H1 (cell line): ENCODE measurements at places on chromosomes 5 and 9. TPM values are rescaled to one million over a fixed set of nuclear protein-coding genes. Genes with fewer than 3 reads are reported as not detected.

VDAC1 gene
- 285 and 301 TPM in 2 replicates for total RNA-seq

ZNF169 gene
- 5.2 and 7.0 TPM in 2 replicates for total RNA-seq

F2RL2 gene
- total RNA-seq: 0.07 and 0.10 TPM in 2 replicates

PLPP6 gene
- total RNA-seq: 12.0 and 13.3 TPM in 2 replicates

AGXT2 gene
- not detected in 2 replicates for total RNA-seq

PNPLA7 gene
- 0.47 and 0.57 TPM in 2 replicates for total RNA-seq

SLC1A3 gene
- total RNA-seq: 30.6 and 35.3 TPM in 2 replicates

CCNI2 gene
- 1.4 TPM in 2 replicates for total RNA-seq

PSAT1 gene
- 317 and 341 TPM in 2 replicates for total RNA-seq

SPTAN1 gene
- total RNA-seq: 209 and 216 TPM in 2 replicates

DDX46 gene
- 100.0 and 110 TPM in 2 replicates for total RNA-seq

CKMT2 gene
- 1.2 and 2.4 TPM in 2 replicates for total RNA-seq

ENTPD2 gene
- total RNA-seq: 3.2 and 3.8 TPM in 2 replicates

INSYN2B gene
- total RNA-seq: not detected in 2 replicates

- no peaks in the 10 kb centered on the region for H3K27me3 ChIP-seq
- no peak overlapping the region for H3K4me3 ChIP-seq
- no peak overlapping the region for H3K27ac ChIP-seq
- H3K4me1 ChIP-seq: no peaks in the 10 kb centered on the region
- H3K36me3 ChIP-seq: no peaks in the 10 kb centered on the region
Observed at GRCh38 chr9:98465799-98466198, 210.3 kb upstream of the TBC1D2 start.

- no peak for DNase-seq
- H3K4me3 ChIP-seq: no peak overlapping the region
- H3K4me1 ChIP-seq: no peaks in the 10 kb centered on the region
- H3K27ac ChIP-seq: no peak overlapping the region
- no peaks in the 10 kb centered on the region for H3K36me3 ChIP-seq
- H3K27me3 ChIP-seq: no peaks in the 10 kb centered on the region
Observed at GRCh38 chr9:113822315-113822714, 53.8 kb upstream of the ZNF618 start.

- no peak for DNase-seq
- no peak overlapping the region for H3K27ac ChIP-seq
- H3K4me3 ChIP-seq: no peak overlapping the region
- H3K27me3 ChIP-seq: no peaks in the 10 kb centered on the region
- no peaks in the 10 kb centered on the region for H3K4me1 ChIP-seq
Observed at GRCh38 chr9:138077898-138078540, 200.4 kb downstream of the CACNA1B start.

- H3K4me3 ChIP-seq: no peak overlapping the region
- H3K27ac ChIP-seq: no peak overlapping the region
- H3K36me3 ChIP-seq: no peaks in the 10 kb centered on the region; the same call in 1 of the 2 replicates
- no peak for DNase-seq
- H3K4me1 ChIP-seq: no peaks in the 10 kb centered on the region
Observed at GRCh38 chr5:62533597-62533996, 45.0 kb upstream of the LRRC70 start.

- no peak for DNase-seq
- H3K4me1 ChIP-seq: no peaks in the 10 kb centered on the region
- peaks cover 21% of the 10 kb centered on the region for H3K27me3 ChIP-seq
- H3K4me3 ChIP-seq: no peak overlapping the region
- no peak overlapping the region for H3K27ac ChIP-seq
- H3K36me3 ChIP-seq: no peaks in the 10 kb centered on the region
Observed at GRCh38 chr5:132296412-132297016, 2.3 kb downstream of the SLC22A4 start.

- no peak overlapping the region for H3K4me3 ChIP-seq
- H3K27me3 ChIP-seq: no peaks in the 10 kb centered on the region
- no peaks in the 10 kb centered on the region for H3K36me3 ChIP-seq
Observed at GRCh38 chr9:82940376-82940775, 122.6 kb downstream of the RASEF start.

DNA sequence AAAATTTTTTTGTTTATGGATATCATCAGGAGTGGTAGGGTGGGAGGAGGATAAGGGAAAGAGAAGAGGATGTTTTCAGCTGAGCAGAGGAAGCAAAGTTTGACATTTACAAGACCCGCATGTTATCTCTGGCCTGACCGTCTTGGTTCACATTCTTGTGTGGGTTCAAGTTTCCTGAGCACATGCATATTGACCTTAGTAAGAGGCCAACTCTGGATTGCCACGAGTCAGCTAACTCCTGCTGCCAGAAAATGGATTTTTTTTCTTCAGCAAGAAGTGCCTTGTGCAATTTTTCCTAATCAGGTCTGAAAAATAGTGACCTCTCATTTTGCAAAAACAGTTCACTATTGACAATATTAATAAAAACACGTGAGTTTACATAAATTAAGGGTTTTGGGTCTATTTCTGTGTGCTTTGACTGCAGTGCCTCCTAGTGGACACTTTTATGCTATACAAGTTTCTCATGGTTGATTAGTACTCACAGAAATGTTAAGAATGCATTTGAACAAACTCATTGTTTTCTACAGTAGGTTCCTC is 27.1 kb upstream of the BASP1 start:
- DNase-seq: no peak
- H3K4me1 ChIP-seq: peaks cover 4% of the 10 kb centered on the region; the same call in 1 of the 2 replicates
- no peaks in the 10 kb centered on the region for H3K27me3 ChIP-seq
- no peak overlapping the region for H3K4me3 ChIP-seq
- H3K27ac ChIP-seq: no peak overlapping the region

- no peak for DNase-seq
- no peak overlapping the region for H3K27ac ChIP-seq
- no peaks in the 10 kb centered on the region for H3K36me3 ChIP-seq
- H3K4me1 ChIP-seq: no peaks in the 10 kb centered on the region
- H3K4me3 ChIP-seq: no peak overlapping the region
Observed at GRCh38 chr9:134666208-134666607, 24.6 kb downstream of the COL5A1 start.

GRCh38 chr5:136032564-136032963 is 3.8 kb downstream of the TGFBI start:
- H3K27ac ChIP-seq: no peak overlapping the region
- no peaks in the 10 kb centered on the region for H3K36me3 ChIP-seq
- no peak for DNase-seq
- no peak overlapping the region for H3K4me3 ChIP-seq
- peaks cover 8% of the 10 kb centered on the region for H3K27me3 ChIP-seq

DNA sequence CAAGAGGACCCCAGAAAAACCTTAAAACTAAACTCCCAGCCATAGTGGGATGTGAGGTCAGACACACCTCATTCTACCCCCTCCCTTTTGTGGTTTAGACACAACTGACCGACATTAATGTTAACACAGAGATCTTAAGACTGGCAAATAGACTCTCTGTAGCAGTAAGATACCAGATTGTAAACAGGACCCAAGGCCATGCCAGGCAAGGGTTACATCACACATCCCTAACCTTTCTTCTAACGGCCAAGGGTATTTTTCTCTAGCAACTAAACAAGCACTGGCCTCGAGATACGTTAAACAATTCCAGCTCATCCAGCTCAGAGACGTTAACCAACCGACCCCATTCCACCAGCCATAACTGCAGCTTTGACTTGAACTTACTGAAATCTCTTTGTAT is 38.8 kb downstream of the NSUN2 start:
- peaks cover 13% of the 10 kb centered on the region for H3K36me3 ChIP-seq
- no peak overlapping the region for H3K4me3 ChIP-seq
- H3K27ac ChIP-seq: no peak overlapping the region

DNA sequence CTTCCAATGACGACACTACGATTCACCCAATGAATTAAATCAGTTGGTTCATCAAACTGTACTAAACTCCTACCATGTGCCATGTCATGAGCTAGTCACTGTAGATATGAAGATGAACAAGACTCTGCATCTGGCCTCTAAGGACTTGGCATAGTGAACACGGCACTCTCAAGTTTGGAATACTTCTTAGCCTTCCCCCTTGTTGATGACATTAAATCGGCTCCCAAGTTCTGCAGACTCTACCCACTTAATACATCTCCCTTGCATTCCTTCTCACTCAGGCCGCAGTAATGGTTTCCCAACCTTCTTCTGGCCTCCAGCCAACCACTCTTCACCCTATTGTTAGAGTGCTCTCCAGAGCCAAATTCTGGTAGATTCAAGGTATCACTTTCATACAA is 184.7 kb downstream of the MAPKAP1 start:
- peaks cover 13% of the 10 kb centered on the region for H3K4me1 ChIP-seq
- no peaks in the 10 kb centered on the region for H3K36me3 ChIP-seq
- no peak overlapping the region for H3K27ac ChIP-seq
- DNase-seq: no peak
- no peaks in the 10 kb centered on the region for H3K27me3 ChIP-seq
- H3K4me3 ChIP-seq: no peak overlapping the region

DNA sequence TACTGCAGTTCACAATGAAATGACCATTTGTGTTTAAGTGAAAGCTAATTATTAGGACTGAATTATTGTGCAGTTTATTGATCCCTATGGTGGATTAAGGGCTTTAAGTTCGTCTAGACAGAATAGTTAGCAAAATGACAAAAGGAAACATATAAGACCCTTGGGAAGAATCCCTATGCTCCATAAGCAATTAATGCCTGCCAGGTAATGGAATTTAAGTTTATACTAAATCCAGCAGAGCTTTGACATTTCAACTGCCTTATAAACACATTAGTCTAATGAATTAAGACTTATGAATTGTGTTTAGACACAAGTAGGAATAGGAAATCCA is 640.0 kb upstream of the ARRDC3 start:
- H3K27ac ChIP-seq: no peak overlapping the region
- no peaks in the 10 kb centered on the region for H3K36me3 ChIP-seq
- H3K4me3 ChIP-seq: no peak overlapping the region

DNA sequence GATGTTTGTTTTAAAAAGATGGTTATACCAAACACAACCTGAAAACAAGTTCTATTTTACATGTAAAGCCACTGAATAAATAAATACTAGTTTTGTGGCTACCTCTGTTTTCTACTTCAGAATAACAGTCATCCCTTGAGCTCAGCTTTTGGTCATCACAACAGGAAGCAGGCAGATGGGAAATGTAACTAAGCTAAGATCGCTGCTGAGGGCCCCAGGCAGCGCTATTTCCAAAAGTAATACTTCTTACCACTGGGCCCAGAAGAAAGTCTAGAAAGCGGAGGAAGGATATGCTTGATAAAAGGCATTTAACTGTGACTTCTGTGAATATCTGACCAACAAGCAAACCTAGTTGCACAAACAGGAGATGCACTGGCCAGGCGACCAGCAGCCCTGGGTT is 61.4 kb downstream of the SERINC5 start:
- no peaks in the 10 kb centered on the region for H3K36me3 ChIP-seq
- H3K4me1 ChIP-seq: peaks cover 31% of the 10 kb centered on the region
- H3K27ac ChIP-seq: no peak overlapping the region
- no peak overlapping the region for H3K4me3 ChIP-seq

- no peaks in the 10 kb centered on the region for H3K4me1 ChIP-seq
- DNase-seq: no peak
- H3K36me3 ChIP-seq: no peaks in the 10 kb centered on the region
- no peaks in the 10 kb centered on the region for H3K27me3 ChIP-seq
- no peak overlapping the region for H3K27ac ChIP-seq
Observed at GRCh38 chr5:38317868-38318267, 59.5 kb downstream of the EGFLAM start.

DNA sequence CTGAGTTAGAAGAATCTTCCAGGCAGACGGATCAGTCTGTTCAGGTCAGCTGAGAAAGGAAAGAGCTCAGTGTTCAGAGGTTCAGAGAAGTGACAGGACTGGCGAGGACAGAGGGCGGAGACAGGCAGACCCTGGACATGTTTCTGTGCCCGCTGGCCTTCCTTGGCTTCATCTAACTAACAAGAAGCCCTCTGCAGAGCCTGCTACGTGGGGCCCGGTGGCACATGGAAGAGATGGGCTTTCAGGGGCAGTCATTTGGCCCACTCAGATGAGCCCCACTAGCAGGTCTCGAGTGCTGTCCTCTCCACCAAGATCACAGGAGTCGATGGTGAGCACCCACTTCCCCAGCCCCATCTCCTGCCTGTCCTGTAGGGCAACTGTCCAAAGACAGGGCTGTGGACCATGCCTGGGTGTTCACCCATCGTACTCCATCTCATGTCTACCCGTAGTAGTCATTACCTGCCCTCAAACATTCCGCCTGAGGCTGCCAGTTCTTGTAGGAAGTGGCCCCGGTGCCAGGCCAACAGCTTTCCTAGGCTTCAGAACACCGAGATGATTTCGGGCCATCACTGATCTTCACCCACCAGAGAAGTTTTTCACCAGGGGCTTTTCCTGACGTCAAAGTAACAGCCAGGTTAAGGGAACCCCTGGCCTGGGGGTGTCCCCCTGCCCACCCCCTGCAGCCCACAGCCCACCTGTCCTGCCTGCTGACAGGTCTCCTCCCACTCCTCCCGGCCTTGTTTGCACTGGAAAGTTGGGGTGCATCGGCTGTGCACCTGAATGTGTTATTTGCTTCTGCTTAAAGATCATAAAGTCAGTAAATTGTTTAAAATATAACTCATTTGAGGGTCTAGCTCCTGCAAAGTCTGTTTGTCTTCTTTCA is 14.0 kb downstream of the IRX2 start:
- H3K4me1 ChIP-seq: peaks cover 3% of the 10 kb centered on the region
- H3K36me3 ChIP-seq: no peaks in the 10 kb centered on the region; the same call in 1 of the 2 replicates
- no peak overlapping the region for H3K27ac ChIP-seq
- no peak for DNase-seq
- H3K27me3 ChIP-seq: peaks cover 55% of the 10 kb centered on the region
- H3K4me3 ChIP-seq: no peak overlapping the region

GRCh38 chr9:23850242-23850689 is 24.2 kb upstream of the ELAVL2 start:
- no peaks in the 10 kb centered on the region for H3K36me3 ChIP-seq
- H3K4me3 ChIP-seq: peak overlapping the region; percentile 65
- peaks cover 6% of the 10 kb centered on the region for H3K27me3 ChIP-seq
- peak; percentile 61 for DNase-seq
- H3K4me1 ChIP-seq: no peaks in the 10 kb centered on the region; the same call in 1 of the 2 replicates

DNA sequence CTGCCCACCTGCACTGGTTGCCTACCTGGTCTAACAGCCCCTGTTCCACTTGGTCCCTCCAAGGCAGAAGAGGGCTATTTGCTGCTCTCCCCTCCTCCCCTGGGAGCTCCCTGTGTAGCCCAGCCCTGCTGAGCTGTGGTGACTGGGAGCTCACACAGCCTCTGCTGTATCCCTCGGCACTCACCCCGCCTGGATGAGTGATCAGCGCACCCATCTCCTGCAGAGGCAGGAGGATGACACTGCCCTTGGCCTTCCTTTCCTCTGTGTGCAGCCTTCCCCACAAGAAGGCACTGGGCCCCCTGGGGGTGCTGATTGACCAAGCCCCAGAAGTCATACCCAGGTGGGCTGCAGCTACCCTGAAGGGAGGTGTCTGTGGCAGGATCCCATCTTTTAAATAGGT is 134.2 kb downstream of the ADAMTS2 start:
- H3K27me3 ChIP-seq: no peaks in the 10 kb centered on the region
- no peaks in the 10 kb centered on the region for H3K4me1 ChIP-seq
- no peak for DNase-seq
